ENCODE measurements at places on chromosomes 2 and 18. TPM values are rescaled to one million over a fixed set of nuclear protein-coding genes. Genes with fewer than 3 reads are reported as not detected.

DNA sequence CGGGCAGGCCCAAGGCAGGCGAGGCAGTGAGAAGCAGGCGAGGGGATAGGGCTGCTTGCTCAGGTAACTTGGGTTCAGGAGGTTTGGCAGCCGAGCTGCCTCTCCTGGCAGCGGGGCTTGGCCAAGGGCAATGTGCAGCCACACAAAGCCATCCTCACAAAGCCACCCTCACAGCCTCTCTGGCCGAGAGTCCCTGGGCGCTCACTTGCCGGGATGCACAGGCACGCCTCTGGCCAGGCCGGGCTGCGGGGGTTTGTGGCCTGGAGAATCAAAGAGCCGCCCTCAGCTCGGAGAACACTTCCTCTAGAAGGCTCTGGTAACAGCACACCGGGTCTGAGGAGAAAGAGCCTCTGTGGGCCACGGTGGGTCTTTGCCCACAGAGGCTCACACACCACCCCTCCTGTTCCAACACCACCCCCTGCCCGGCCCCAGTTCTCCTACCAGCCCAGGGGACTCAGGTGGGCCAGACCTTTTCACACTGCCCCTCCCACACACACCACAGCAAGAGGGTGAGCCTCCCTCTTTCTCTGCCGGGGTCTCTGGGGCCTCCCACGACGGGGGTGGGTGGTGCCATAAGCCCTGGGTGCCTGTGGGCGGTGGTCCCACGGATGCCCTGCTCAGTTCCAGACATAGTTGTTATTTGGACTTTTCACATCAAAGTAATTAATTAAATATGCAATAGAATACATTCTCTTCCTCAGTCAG lies 186.9 kb downstream of the ZFP36L2 start:
- DNase-seq: no peak
- H3K4me3 ChIP-seq: no peak overlapping the region
- H3K27me3 ChIP-seq: no peaks in the 10 kb centered on the region

DNA sequence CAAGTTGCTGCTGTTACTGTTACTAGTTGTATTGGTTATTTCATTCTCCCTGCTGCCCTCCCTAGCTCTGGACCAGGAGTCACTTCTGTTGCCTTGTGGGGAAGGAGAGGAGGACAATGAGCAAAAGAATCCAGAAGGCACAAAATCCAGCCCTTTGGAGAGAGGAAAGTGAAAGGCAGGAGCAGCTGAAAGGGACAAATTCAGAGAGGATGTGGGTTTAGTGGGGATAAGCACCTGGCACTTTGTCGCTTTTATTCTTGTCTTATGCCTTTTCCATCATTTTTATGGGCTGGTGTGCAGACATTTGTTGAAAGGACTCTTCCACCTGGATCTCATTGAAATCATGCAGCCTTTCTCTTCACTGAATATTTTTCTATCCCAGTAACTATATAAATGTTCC lies 24.3 kb upstream of the LTBP1 start:
- H3K27me3 ChIP-seq: peaks cover 45% of the 10 kb centered on the region
- no peaks in the 10 kb centered on the region for H3K36me3 ChIP-seq
- DNase-seq: no peak
- no peak overlapping the region for H3K27ac ChIP-seq
- H3K4me1 ChIP-seq: no peaks in the 10 kb centered on the region
- H3K4me3 ChIP-seq: no peak overlapping the region

Gene RPRM
- total RNA-seq: not detected

Gene PMAIP1
- 20.1 TPM for total RNA-seq

DNA sequence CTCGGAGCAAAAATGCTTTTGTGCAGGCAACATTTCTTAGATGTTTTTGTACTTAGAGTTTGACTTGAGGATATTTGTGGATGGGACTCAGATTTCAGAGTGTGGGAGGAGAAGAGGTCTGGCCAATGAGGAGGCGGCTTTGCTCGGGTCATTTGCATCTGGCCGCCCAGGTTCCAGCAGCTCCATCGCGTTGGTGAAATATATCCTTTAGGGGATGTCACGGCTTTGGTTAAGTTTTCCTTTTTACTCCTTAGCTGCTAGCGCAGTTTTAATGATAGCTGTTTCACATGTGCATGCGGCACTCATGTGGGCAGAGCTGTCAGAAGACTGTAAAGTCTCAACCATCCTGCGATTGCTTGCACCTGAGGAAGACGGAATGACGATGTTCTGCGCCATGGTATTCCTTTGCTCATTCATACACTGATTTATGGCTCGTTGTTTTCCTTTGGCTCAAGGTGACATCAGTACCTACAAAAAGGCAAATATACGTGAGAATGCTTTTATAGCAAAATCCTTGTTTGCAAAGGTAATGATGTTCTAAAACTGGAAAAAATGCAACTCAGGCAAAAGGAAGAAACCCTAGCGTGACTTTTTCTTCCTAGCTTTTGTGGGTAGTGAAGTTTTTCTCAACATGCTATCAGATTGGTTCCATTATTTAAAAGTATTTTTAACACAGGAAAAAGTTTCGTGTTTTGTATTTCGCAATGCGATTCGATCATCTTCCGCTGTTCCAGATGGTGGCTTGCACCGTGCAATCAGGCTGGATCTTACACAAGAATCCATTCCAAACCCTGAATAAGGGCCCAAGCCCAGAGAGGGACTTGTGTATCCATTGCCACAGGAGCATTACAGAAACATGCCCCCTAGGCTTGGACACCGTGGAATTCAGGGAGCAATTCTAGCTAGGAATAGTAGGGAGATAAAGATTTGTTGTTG lies 70.5 kb upstream of the ZNF516 start:
- peaks cover 3% of the 10 kb centered on the region for H3K4me1 ChIP-seq
- no peak overlapping the region for H3K4me3 ChIP-seq
- H3K27ac ChIP-seq: no peak overlapping the region
- no peak for DNase-seq
- peaks cover 17% of the 10 kb centered on the region for H3K27me3 ChIP-seq

DNA sequence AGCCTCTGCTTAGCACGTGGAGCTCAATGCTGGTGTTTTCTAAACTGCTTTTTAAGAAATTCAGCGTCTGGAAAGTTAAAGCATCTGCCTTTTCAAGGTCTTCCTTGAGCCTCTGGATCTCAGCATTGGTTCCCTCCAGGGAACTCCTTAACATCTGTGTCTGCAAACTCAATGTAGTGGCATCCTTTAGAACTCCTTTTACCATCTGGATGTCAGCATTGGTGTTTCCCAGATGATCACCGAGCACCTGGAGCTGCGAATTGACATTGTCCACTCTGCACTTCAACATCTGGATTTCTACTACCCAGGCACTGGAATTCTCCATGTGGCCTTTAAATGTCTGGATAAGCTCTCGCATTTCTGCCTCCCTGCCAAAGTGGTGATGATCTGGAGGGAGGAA lies 3.7 kb downstream of the CLEC4F start:
- no peaks in the 10 kb centered on the region for H3K4me1 ChIP-seq
- DNase-seq: no peak
- no peak overlapping the region for H3K4me3 ChIP-seq

Gene SH2D6
- total RNA-seq: 1.3 TPM

DNA sequence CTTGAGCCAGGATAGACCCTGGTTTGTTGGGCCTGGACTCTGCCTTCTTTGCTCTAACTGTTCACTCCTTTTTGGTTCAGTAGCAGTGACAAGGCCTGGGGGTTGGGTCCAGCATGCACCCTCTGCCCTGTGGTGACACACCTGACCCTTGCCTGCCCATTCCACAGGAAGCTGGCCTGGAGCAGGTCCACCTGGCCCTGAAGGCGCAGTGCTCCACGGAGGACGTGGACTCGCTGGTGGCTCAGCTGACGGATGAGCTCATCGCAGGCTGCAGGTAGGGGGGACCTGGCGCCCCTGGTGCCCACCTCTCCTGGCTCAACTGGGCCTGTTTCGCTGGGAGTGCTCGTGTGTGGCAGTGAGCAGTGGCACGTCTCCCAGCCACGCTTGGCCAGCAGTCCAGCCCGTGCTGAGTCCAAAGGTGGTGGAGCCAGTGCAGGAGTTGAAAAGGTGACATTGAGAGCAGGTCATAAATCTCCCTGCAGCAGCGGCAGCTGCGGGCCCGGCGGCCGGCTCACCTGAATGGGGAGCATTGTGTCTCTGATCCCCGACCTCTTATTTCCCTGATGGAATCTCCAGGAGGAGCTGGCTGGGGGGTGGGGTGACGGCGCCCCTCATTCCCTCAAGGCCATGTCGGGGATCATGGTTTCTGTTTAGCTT lies 102.6 kb downstream of the DYSF start:
- no peaks in the 10 kb centered on the region for H3K36me3 ChIP-seq
- no peak for DNase-seq

Gene SRBD1
- 26.3 TPM for total RNA-seq

- H3K4me3 ChIP-seq: no peak overlapping the region
- peaks cover 64% of the 10 kb centered on the region for H3K36me3 ChIP-seq
- DNase-seq: no peak
- no peak overlapping the region for H3K27ac ChIP-seq
- no peaks in the 10 kb centered on the region for H3K27me3 ChIP-seq
Observed at GRCh38 chr2:161400076-161400475, 16.0 kb upstream of the TBR1 start.

DNA sequence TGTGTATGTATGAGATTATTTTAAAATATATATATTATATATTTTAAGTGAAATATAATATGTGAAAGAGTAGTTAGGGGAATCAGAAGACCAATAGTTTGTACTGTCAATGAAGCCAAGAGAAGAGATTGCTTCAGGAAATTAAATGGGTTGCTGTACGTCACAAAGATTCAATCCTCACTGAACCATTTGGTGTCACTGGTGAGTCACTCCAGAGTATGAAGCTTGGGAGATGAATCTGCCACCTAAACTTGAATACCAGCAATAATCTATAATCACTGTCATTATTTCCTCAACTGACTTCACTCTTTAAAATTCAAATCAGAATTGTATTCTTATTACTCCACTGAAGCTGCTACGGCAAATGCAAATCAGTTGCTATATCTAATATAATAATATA lies 41.9 kb upstream of the SCN9A start:
- no peak for DNase-seq
- H3K27me3 ChIP-seq: no peaks in the 10 kb centered on the region
- H3K4me3 ChIP-seq: no peak overlapping the region

Gene KCNIP3
- total RNA-seq: not detected

GRCh38 chr2:42041377-42042127 lies 6.3 kb upstream of the PKDCC start:
- H3K36me3 ChIP-seq: no peaks in the 10 kb centered on the region
- H3K27me3 ChIP-seq: peaks cover 40% of the 10 kb centered on the region
- H3K4me1 ChIP-seq: no peaks in the 10 kb centered on the region
- H3K4me3 ChIP-seq: no peak overlapping the region

Gene NT5C1B
- total RNA-seq: not detected

Gene TUBA3E
- total RNA-seq: not detected

Gene NRP2
- 1.1 TPM for total RNA-seq

DNA sequence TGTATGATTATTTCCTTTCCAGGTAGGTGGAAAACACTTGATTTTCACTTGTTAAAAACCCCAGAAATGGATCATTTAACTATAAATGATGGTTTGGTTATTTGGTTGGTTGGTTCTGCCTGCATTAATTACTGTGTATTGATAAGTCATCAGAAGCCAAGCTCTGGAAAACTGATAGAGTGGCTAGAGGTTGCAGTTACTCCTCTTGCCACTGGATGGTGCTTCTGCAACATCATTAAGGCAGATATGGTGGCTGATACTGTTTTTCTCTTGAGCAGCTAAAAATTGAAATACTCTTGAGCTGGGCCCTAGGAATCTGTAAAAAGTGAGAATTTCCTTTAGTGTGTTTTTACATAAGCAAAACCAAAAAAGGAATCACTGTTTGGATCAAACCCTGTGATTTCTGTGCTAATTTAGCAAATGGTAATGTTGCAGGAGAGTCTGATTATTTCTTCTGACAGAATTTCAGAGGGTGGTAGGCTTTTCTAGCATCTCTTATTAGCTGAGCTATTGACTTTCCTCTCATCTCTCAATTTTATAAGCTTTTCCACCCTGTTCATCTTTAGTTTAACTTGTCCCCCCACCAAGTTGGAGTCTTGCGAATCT lies 54.3 kb downstream of the RAB10 start:
- peaks cover 65% of the 10 kb centered on the region for H3K4me1 ChIP-seq
- H3K27ac ChIP-seq: no peak overlapping the region
- no peak for DNase-seq
- peaks cover 6% of the 10 kb centered on the region for H3K36me3 ChIP-seq
- no peaks in the 10 kb centered on the region for H3K27me3 ChIP-seq
